NCI-H1092 (cell line): ENCODE measurements at places on chromosomes 2 and 18.

- no peak for DNase-seq
Observed at GRCh38 chr2:227205701-227206100, 41.3 kb downstream of the COL4A3 start.

- no peak for DNase-seq
Observed at GRCh38 chr2:46344706-46345105, 47.5 kb downstream of the EPAS1 start.

DNA sequence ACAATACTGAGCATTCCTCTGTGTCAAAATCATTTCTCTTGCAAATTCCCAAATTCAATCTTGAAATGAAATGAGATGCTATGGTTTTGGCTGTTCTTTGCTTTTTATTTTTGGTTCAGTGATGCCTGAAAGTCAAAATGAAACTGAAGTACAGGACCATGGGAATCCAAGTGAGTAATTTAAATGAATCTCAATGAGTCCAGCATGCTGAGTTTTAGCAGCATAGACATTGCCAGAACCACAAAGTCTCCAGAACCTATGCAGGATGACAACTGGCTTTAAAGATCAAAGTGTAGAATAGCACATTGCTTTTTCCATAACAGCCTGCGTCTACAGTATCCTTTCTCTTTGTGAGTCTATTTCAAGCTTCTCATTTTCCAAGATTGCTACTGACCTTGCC lies 1050.7 kb upstream of the PIK3C3 start:
- no peak for DNase-seq

GRCh38 chr2:74887445-74887951 lies 53.6 kb downstream of the HK2 start:
- no peak for DNase-seq

DNA sequence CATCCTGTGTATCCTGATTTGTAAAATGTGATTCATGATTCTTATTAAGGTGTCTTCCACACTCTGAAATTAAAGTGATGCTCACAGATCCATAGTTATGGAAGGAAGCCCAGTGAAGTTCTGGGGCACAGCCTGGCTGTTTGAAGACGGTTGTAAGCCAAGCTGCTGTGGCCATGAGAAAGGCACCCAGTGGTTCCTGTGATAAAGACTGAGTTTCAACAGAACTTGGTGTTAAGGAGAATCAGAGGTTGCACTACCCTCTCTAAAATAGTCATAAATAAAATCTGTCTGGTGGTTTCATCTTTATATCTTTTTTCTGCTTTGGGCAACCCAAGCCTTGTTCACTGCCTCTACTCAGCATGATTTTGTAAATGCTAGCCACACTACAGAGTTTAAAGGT lies 32.2 kb upstream of the SPOPL start:
- DNase-seq, result no peak

- no peak for DNase-seq
Observed at GRCh38 chr2:133314795-133315194, 253.5 kb downstream of the NCKAP5 start.

GRCh38 chr2:67459761-67460160 lies 62.6 kb downstream of the ETAA1 start:
- DNase-seq, result no peak

DNA sequence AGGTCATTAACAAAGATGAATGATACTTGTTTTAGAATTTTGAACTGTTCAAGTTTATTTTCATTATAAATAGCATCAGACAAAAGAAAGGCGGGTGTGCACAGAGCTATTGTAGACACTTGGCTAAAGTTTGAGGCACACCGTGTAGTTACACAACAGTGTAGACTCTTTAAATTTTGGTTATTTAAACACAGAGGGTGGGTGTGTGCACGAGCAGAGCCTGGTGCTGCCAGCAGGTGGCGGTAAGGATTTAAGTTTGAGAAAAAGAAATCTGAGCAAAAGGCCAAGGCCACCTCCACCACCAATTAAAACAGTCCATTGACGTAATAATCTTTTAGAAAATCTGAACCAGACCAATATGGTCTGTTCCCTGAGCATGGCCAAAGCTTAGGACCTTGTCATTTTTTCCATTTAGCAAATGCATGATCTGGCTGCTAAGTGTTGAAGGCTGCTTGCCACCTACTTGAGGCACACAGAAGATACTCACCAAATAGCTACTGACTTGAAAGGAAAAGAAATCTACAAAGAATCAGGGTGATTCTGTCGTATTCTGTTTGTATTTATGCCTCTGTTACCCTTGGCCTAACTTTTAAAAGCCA lies 14.3 kb downstream of the COPS7B start:
- DNase-seq, result no peak

- no peak for DNase-seq
Observed at GRCh38 chr2:42917425-42917927, 125.1 kb upstream of the HAAO start.

- DNase-seq, result no peak
Observed at GRCh38 chr18:48754993-48755473, 195.7 kb downstream of the SMAD7 start.

- no peak for DNase-seq
Observed at GRCh38 chr18:74360852-74361655, 45.4 kb downstream of the C18orf63 start.
